ENCODE measurements at places on chromosomes 5 and 9.
A peak's percentile ranks its signal among the peaks of the same experiment; 100 is the strongest.

DNA sequence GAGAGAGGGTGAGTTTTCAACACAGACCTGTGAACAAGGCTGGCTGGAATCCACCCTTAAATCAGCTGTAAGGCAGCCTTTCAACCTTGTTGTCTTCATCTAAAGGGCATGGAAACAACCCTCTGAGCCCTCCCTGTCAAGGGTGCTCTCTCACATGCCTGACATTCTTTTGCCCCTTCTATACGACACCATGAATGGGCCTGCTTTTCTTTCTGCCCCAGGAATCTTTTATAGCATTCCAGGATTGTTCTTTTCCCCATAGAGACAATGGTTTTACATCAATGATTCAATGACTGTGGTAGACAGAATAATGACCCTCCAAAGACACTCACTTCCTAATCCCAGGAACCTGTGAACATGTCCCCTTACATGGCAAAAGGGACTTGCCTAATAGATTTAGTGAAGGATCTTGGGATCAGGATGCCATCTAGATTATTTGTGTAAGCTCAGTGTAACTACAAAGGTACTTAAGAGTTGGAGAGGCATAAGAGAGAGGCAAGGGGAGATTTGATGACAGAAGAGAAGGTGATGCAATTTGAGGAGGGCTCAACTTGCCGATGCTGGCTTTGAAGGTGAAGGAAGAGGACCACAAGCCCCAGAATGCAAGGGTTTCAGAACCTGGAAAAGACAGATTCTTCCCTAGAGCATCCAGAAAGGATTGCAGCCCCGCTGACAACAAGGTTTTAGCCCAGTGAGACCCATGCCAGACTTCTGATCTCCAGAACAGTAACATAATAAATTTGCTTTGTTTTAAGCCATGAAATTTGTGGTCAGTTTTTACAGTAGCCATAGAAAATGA lies 29.2 kb upstream of the HMHB1 start:
- peak; percentile 59 for DNase-seq

DNA sequence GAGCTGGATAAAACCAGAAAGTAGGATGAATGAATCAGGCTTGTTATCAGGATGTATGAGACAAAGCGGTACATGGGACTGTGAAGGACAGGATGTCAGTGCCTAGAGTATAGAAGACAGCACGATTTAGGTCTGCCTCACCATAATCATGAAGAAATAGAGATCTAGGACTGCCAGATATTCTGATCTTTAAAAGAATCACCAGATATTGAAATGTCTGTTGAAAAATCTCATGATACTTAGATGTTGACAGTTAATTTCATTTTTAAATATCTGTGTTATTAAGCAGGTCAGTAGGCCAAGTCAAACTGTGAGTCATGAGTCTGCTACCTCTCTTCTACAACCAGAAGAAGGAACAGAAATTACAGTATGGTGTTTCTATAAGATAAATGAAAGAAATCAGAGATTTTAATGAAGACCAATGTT lies 65.0 kb downstream of the ST8SIA4 start:
- no peak for DNase-seq

GRCh38 chr9:101073122-101073521 lies 44.6 kb downstream of the PLPPR1 start:
- no peak for DNase-seq

DNA sequence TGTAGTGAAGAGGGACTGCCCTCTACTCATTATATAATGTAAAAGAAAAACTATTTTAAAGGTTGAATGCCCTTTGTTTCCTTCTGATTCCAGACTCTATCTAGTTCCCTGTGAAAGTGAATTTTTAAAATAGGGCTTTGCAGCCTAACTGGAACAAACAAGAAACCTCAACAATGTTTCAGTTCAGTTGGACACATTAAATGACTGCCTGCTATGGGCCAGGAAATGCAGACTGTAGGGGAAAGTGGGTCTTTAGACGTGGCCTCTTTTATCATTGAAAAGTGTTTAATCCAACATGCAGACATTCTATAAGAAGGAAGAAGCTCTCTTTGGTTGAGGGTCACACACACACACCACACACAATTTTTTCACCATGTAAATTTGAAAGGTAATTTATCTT lies 289.1 kb downstream of the ICE1 start:
- no peak for DNase-seq

GRCh38 chr5:131230406-131230805 lies 33.4 kb upstream of the CDC42SE2 start:
- no peak for DNase-seq

- peak; percentile 27 for DNase-seq
Measured at GRCh38 chr5:55363856-55364255, 56.1 kb downstream of the MTREX start.

DNA sequence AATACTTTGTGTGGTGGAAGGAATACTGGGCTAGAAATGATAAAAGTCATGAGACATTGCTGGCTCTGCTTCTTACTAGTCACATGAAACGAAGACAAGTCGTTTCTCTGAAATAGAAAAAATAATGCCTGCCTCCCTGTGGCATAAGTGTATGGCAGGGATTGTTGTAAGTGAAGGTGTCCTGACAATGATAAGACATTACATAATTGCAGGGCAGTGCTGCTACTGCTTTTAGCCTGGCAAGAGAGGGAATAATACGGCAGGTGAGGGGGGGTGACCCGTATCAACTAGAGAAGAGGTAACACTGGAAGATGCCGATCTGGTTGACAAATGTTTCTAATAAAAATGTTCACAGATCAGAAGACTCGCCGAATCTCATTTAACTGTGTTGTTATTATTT lies 314.3 kb downstream of the KIAA0825 start:
- no peak for DNase-seq

GRCh38 chr5:41264019-41264418 lies 50.7 kb upstream of the C6 start:
- DNase-seq = no peak

DNA sequence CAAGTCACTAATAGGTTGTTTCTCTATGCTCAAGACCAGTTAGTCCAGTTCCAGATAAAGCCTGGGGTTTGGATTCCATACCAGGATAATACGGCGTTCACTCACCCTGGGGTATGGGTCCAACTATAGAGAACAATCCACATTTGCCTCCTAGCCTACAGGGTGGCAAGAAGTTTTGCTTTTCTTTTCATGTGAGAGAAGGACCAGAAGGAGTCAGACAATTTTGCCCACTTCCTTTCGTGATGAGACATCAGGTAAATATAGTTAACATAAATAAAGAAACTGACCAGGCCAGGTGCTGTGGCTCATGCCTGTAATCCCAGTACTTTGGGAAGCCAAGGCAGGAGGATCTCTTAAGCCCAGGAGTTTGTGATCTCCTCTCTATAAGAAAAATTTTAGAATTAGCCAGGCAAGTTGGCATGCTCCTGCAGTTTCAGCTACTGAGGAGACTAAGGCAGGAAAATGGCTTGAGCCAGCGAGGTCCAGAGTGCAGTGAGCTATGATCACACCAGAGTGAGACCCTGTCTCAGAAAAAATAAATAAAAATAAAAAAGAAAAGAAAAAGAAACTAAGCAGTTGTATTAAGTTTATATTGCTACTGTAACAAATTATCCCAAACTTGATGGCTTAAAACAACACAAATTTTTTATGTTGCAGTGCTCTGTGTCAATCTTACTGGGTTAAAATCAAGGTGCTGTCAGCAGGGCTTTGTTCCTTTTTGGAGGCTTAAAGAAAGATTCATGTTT lies 7.5 kb upstream of the REEP5 start:
- no peak for DNase-seq

- DNase-seq = no peak
Measured at GRCh38 chr5:118325931-118326330, 662.4 kb downstream of the DTWD2 start.

DNA sequence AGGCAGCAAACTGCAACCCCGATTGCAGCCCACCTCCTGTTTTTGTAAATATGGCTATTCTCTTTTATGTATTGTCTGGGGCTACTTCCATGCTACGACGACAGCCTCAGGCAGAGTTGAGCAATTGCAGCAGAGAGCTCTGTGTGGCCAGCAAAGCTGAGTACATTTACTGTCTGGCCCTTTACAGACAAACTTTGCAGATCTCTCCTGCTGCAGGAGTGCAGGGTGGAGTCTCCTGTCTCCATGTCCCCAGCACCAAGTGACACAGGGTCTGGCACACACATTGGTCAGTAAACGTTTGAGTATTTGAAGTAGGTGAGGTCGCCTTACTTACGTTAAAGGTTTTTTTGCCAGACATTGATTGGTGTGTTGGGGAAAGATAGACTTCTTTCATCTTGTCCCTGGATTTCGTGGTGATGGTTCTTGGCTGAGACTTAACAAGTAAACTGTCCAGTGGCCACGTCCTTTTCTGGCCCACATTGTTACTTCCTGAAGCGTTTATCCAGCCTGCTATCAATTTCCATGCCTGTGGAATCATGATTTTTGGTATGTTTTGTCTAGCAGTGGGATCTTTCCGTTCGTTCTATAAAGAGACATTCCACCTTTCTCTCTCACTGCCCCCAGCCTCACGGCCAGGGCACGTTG lies 27.2 kb downstream of the PRRC2B start:
- DNase-seq = peak; percentile 50

GRCh38 chr9:126126807-126127206 lies 199.8 kb upstream of the MVB12B start:
- no peak for DNase-seq

GRCh38 chr9:80233102-80233843 lies 661.5 kb downstream of the TLE4 start:
- no peak for DNase-seq

GRCh38 chr5:38494763-38495162 lies 61.7 kb downstream of the LIFR start:
- no peak for DNase-seq

DNA sequence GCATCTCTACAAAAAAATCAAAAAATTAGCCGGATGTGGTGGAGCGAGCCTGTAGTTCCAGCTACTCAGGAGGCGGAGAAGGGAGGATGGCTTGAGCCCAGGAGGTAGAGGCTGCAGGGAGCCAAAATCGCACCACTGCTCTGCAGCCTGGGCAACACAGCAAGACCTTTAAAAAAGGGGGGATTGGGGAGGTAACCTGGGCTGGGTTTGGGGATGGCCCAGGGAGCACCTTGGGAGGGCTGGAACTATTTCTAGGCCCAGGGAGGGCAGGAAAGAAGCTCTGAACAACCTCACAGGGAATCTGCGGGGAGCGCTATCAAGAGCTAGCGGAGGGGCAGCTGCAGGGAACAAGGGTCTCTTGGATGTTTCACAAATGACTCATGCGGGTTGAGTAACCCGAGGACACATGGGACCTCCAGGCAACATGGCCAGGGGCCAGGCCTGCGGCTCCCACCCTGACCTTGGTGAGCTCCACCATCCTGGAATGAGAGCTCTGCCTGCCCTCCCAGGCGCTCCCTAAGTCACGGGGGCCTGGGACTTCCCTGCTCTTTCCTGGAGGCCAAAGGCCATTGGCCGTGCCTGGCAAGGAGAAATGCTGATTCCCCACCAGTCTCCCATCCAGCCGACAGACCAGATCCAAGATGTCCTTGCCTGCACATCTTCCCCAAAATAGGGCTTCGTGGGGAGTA lies 23.4 kb downstream of the SARDH start:
- no peak for DNase-seq

GRCh38 chr5:181166812-181167733 lies 19.7 kb downstream of the OR2V2 start:
- DNase-seq = no peak

GRCh38 chr5:57779383-57780223 lies 297.0 kb upstream of the ACTBL2 start:
- DNase-seq = peak; percentile 74

DNA sequence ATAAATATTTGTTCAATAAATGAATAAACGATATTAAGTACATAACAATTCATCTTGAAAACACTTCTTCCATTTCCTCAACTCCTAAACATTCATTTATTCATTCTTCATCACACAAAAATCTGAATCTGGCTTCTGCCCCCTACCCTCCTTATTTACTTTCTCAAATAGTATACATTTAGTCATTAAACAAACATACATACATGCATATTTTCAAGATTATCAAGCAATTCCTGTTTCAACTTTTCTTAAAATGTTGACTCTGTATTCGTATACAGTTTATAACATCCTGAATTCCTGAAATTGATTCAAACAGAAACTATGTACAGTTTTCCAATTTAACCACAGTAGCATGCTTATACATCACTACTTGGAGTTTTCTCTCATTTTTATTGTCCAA lies 129.0 kb downstream of the MUSK start:
- peak; percentile 48 for DNase-seq

Measured in AG10803 (cell line).